ENCODE measurements at places on chromosomes 4 and X.

DNA sequence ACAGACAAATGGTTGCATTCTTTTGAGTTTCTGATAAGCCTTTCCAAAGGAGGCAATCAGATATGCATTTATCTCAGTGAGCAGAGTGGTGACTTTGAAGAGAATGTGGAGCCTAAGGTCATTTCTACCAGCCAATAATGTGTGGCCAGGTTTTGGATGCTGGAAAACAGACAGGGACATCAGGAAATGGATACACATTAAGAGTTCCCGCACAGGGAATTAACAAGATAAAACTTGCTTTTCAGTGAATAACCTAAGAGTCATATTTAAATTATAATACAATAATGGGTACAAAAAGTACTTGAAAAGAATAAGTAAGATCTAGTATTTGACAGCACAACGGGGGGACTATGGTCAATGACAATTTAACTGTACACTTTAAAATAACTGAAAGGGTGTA is 492.3 kb upstream of the FAM241A start:
- no peak for DNase-seq

DNA sequence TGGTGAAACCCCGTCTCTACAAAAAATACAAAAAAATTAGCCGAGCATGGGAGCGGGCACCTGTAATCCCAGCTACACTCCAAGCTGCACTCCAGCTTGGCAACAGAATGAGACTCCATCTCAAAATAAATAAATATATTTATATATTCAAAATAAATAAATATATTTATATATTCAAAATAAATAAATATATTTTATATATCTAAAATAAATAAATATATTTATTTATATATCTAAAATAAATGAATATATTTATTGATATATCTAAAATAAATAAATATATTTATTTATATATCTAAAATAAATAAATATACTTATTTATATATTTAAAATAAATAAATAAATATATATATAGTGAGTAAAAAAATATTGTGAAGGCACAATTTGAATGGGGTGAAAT is 63.4 kb upstream of the EXOC1L start:
- DNase-seq, result no peak

DNA sequence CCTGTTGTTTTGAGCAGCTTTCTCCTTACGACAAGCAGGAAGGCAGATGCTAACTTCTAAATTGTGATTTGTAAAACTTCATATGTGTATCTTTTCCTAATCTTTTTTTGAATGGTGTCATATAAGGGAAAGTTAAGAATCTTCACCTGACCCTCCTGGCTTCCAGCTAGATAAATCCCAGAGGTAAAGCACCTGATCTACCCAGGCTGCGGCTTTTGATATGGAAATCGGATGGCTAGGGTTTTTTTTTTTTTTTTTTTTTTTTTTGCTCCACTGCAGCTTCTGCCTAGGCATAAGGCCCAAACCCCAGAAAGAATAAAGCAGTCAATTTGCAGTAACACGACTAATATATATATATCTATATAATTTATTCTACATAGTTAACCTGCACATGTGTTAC is 10.0 kb downstream of the MAB21L2 start:
- DNase-seq, result no peak

DNA sequence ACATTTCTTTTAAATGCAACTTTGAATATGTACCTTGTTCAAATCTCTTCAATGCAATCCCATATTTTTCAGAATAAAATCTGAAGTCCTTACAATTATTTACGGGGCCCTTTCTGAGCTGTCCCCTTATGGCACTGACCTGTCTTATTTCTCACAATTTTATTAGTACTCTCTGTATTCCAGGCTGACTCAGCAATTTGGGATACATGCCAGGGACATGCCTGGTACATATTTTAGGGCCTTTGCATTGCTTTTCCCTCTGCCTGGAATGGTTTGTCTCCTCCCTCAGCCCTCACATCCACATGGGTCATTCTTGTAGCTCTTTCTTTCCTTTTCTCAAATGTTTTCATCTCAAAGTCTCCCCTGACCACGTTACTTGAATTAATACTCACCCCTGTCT is 172.2 kb upstream of the TECRL start:
- DNase-seq, result peak; percentile 10

GRCh38 chr4:41359836-41360213 is 103.1 kb downstream of the UCHL1 start:
- DNase-seq, result no peak

DNA sequence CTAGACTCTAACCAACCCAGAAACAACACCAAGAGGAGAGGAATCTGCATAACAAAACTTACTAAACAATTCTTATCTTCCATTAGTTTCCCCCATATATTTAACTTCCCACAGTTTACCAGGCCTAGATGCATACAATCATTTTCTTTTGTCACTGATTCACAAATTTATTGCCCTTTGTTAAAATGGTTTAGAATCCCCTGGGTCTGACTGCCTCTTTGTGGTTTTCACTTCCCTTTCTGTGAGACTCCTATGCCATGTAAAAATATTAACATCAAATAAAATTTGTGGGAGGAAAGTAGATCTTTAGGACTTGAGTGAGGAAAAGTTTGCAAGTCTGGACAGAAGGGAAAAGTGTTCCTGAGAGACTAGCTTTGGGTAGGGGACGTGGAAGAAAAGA is 393.8 kb upstream of the CNKSR2 start:
- no peak for DNase-seq

DNA sequence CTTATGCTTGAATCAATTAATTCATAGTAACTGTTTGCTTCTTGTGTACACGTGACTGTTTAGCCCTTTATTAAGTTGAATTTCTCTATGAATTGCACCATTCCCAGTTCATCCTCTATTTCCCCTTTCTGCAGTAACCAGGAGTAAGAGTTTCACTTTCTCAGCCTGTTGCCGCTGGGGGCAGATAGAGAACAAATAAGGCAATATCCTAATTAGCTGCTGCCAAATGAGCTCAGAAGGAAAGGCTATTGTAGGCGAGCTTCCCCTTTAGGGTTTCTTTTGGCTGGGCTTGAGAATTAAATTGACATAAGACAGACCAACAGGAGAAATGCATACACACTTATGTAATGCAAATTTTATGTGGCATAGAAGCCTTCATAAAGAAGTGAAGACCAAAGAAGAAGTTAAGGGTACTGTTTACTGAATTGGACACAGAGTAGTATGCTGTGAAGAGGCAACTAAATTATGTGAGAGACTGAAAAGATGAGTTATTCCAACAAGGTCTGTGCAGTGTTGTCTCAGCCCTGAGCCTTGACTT is 1594.7 kb downstream of the TECRL start:
- no peak for DNase-seq

DNA sequence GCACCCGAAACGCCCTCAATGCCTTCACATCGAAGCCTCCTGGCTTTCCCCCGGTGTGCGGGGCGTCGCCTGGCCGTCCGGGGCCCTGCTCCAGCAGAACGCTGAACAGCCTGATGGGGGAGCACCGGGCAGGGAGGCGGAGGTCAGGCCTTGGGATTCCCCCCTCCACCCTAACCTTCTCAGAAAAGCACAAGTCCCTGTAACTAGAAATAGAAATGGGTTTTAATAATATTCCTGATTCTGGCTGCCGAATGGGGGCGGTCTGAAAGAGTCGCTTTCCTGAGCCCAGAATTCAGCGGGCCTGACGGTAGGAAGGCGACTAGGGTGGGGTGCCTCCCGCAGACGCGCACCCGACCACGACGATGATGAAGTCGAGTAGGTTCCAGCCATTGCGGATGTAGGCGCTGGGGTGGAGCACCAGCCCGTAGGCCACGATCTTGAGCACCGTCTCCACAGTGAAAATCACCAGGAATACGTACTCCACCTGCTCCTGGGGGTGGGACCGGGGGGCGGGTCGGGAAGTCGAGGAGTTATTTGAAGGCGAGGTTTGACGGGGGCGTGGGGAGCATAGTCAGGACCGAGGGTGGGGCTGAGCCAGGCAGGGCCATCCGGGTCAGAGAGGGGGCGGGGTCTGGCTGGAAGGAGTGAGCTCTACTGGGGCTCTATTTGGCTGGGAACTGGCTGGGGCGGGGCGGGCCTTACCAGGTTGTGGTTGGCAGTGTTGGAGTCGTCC is 2.5 kb downstream of the CACNA1F start:
- DNase-seq, result no peak

- no peak for DNase-seq
These were observed 74.5 kb downstream of the DIPK2B start for GRCh38 chrX:45126158-45126557.

DNA sequence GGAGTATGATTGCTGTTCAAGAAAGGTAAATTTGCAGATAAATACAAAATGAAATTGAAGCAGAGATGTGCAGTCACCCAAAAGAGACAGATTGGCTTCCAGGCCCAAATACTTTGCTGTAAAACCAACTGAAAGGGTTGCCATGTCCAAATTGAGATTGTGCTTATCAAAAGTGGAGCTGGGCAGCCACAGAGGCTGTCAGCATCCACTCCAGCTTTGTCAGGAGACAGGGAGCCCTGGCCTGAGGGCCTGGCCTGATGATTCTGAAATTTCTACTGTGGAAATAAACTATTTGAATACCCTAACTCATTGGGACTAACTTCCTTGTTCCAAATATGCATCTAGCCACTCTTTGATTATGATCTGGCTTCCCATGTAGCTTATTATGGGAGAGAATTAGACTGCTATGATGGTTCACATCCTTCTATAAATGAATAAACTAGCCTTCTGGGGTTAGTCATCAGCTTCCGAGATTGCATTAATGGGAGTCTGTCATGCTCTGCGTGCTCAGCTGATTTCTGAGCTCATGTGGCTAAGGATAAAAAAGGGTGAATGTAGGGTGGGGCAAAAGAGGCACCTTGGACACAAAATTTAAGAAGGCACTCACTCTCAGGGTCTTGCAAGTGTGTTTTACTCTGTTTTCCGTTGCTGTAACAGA is 48.2 kb downstream of the SLC34A2 start:
- DNase-seq, result no peak

DNA sequence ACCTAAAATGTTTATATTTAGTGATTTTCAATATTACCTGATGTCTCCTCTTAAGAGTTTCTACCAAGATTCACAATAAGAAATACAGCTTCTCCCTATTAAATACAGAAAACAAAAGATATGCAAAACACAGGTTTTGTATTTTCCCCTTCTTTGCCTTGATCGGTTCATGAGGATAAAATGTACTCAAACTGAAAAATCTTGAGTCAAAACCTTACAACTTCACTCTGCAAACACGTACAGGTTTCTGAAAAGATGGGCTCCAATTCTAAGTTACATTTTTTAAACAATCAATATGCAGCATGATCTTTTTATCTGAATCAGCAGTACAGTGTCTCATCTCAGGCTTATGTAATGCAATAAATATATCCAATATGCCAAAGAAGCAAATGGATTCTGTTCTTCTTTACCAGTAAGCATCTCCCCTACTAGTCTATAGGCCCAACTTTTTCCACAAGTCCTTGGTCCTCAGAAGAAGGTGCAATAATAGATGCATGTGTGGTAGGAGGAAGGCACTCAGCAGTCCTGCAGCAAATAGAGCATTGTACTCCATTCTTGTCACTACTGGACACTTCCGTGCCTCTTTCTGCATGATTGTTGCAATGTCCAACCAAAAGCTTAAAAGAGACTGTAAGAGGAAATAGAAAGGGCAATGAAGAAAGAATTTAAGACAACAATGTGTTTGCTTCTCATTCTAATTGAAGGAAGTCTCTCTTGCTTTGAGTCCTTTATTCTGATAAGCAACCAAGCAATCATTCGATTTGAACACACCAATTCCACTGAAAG is 3.2 kb downstream of the MAPK10 start:
- no peak for DNase-seq

DNA sequence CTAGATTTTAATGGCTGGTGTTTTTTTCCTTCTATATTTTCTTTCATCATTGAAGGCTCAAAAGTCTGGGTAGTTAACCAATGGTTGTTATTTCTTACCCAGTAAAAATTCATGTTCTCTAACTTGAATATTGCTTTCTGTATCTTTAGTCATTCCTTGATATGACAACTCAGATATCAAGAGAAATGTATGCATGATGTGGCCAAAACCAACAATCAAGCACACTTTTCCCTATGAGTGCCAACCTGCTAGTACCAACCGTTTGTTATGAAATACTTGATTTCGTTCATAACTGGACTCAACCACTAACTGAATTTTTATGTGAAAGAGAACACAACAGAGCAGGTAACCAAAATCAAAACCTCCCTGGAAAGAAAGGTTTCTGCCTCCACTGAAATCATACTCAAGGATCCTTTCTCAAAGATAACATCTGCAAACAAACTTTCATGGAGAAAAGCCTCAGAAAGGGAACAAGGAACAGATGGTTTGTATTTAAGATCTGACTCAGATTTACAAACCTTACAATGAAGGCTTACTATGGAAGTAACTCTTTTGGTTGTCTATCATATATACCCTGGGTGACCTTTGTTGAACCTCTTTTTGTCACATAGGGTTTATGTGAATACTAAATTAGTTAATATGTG is 8.3 kb upstream of the VEGFC start:
- no peak for DNase-seq

DNA sequence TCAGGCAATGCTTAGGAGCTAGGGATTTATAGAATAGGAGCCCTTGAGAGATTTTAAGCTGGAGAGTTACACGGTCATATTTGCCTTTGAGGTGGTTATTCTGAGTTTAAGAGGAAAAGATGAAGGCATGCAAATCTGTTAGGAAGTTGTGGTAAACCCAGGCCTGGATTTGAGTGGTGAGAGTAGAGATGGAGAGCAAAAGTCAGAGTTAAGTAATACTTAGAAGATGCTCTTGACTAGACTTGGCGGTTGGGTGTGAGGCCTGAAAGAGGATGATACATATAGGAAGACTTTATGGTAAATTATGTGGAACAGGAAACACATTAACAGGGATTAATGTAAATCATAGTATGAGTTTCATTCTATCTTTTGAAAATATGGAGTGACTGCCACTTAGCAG is 136.0 kb upstream of the ARX start:
- no peak for DNase-seq

DNA sequence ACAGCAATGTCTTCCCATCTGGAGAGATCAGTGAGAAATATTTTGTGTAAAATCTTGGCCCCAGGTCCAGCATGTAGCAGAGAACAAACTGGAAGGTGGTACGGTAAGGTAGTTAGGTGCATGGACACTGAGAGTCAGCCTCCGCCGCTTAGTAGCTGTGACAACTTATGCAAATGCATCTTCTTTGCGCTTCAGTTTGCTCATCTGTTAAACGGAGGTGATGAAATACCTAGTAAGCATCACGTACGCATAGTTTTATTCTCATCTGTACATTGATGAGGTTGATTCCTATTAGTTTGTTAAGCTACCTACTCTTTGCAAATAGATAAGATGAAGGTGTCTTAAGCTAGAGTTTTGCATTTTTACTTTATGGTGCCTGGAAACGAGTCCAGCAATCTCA is 80.0 kb upstream of the MSX1 start:
- no peak for DNase-seq
